NCI-H187 (cell line): ENCODE measurements at places on chromosomes 16 and 17.

DNA sequence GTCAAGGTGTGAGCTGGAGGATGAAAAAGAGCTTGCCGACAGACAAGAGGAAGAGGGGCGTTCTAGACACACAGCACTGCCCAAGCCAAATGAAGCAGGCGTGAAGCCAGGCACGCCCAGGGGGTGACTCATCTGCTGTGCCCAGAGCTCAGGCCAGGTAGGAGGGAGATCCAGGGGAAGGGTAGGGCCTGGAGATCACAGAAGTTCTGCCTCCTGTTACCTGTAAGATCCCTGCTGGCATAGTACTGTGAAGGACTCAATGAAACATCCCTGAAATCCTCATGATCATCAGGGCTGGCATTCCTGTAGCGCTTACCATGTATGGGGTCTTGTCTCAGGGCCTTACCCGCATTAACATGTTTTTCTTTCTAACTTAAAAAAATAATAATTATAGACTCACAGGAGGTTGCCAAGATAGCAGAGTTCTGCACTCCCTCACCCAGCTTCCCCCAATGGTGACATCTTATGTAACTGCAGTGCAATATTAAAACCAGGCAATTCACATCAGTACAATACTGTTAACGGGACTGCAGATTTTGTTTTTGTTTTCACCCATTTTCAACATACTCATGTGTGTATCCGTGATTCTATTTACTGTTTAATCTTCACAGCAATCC lies 158.6 kb downstream of the XYLT1 start:
- DNase-seq, result no peak

DNA sequence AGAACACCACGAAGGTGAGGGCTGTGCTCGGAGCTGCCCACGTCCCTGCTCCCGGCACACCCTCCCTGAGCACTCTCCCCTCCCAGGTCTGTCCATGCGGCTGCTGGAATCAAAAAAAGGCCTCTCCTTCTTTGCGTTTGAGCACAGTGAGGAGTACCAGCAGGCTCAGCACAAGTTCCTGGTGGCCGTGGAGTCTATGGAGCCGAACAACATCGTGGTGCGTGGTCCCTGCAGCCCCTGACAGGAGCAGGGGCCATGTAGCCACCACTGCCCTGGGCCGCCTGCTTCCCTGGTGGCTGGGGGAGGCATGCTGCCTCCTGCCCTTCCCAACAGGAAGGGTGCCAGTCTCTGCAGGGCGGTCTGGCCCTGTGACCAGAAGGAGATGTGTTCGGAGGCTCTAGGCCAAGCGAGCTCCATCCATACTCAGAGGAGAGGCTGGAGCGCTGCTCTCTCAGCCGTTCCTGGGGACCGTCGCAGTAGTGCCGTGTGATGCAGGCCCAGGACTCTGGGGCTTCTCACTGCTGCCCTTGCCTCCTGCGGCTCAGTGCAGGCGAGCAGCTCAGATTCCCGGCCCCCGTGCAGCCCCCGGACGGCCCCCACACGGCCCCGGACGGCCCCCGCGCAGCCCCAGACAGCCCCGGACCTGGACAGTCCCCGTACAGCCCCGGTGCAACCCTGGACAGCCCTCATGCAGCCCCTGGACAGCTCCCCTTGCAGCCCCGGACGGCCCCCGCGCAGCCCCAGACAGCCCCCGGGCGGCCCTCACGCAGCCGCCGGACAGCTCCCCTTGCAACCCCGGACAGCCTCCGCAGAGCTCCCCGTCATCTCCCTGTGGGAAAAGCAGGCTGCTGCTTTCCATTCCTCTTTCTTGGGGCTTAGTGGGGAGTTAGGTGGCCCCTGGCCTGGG lies 20.5 kb downstream of the TCF25 start:
- no peak for DNase-seq

GRCh38 chr17:64502809-64503208 lies 3.3 kb downstream of the DDX5 start:
- no peak for DNase-seq

GRCh38 chr17:69348429-69348828 lies 21.5 kb upstream of the ABCA5 start:
- no peak for DNase-seq

DNA sequence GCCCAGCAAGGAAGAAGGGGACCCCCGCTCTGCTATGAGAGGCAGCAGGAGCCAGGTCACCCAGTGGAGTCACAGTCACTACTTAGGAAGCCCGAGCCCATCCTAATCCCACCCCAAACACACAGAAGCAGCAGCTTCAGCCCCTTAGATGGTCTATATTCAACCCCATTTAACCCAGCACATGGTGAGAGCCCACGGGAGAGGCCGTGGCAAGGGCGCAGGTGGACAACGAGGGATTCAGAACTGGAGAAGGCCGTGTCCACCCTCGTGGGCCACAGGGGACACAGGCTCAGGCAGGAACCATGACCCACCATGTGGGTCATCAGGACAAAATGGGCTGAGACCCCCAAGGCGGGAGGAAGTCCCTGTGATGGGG lies 1.6 kb upstream of the TRPV3 start:
- no peak for DNase-seq

DNA sequence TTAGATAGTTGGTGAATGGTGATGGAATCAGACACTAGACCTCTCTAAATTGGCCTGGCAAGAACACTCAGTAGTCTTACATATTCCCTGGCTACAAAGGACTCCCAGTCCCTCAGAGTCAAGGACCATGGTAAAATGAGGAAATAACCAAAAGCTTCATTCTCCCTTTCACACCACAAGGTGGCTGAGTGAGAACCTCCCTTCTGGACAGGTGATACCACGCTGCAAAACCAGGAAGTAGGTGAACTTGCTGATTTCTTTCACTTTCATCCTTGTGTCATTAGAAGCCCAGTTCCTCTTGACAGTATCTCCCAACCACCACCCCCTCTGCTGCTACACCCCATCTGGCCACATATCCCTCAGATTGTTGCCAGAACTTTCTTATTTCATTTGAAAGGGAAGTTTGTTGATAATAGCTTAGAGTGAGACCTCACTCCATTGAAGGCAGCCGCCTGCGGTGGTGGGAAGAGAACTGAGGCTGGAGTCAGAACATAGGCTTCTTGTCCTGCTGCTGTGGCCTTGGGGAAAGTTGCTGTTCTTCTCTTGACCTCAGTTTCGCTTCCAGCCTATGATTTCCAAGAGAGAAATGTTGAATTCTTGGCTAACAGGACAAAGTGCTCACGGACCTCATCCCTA lies 290.6 kb upstream of the CCL2 start:
- DNase-seq, result no peak

GRCh38 chr16:54878301-54878700 lies 52.4 kb upstream of the IRX5 start:
- no peak for DNase-seq
